ENCODE measurements at places on chromosomes 16 and 17.
A peak's percentile ranks its signal among the peaks of the same experiment; 100 is the strongest.

- DNase-seq, result no peak
These were observed 993 bp downstream of the MMP25 start for GRCh38 chr16:3047387-3047720.

DNA sequence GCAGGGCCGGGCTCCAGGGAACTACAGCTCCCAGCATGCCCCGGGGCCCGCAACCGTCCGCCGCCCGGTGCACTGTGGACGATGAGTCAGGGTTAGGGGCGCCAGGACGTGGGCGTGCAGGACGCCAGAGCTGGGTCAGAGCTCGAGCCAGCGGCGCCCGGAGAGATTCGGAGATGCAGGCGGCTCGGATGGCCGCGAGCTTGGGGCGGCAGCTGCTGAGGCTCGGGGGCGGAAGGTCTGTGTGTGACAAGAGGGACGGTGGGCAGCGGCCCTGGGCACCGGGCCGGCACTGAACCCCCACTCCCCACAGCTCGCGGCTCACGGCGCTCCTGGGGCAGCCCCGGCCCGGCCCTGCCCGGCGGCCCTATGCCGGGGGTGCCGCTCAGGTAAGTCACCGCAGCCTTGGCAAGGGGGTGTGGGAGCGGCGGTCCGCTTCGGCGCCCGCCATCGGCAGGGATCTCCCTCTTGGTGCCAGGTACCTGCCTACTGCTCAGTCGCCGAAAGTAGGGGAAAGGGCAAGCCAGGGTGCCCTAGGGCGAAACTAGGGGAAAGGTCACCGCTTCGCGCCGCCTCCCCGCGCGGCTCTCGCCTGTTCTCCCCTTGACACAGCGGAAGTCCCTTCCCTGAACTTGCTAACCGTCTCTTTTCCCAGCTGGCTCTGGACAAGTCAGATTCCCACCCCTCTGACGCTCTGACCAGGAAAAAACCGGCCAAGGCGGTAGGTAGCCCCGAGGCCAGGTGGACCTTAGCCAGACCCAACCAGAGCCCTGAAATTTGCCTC is at the start of the genes ACADVL and DLG4:
TSS of gene ACADVL (plus strand) at position 127 of the 781 bp plus-strand sequence. CDS start at position 174, 47 bp downstream.
TSS of gene DLG4 (minus strand) at position 25 of the 781 bp plus-strand sequence.
- DNase-seq, result peak; percentile 95

GRCh38 chr17:16915752-16916556 is 56.0 kb downstream of the TNFRSF13B start:
- DNase-seq, result peak; percentile 68

GRCh38 chr16:50265716-50266336 is 525 bp upstream of the ADCY7 start:
- DNase-seq, result no peak

GRCh38 chr17:9968008-9968407 is 62.9 kb upstream of the RCVRN start:
- no peak for DNase-seq

DNA sequence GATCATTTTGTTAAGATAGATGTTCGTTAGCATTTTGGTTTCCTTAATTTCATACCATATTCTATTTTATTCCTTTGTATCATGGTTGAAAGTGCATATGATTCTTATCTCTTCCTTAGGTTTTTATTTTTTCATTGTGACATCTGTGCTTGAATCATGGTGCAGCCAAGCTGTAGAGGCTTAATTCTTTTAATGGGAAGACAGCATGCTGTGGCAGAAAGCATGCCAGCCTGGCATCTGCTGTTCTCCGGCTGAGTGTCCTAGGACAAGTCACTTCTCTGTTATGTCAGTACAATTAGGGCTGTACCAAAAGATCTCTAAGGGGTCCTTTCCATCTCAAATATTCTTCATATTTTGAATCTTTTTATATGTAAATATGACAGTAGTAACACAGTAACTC is 68.5 kb upstream of the PMFBP1 start:
- no peak for DNase-seq
